Stimulated activated effector memory CD8-positive, alpha-beta T cell treated with anti-CD3 and anti-CD28 coated beads, Interleukin-12 subunit alpha, Interleukin-12 subunit beta, amount 100 ng/mL, for 72 hours (primary cell): ENCODE measurements at places on chromosomes 16 and 17.

- DNase-seq: no peak
These were observed 160.0 kb upstream of the CCL2 start for GRCh38 chr17:34095106-34095505.

DNA sequence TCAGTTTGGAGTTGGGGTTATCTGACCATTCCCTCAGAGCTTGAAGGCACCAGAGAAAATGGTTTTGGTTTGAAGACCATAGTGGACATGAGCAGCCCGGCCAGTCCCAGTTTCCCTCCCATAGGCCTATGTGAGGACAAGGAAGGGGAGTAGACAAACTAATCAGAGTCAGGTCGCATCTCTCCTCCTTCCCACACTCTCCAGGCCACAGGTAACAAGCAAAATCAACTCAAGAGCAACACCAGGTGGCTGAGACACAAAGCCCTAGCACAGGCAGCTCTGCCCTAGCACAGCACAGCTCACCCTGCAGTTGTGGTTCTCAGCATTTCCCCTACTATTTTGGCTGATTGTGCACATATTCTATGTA is 7.2 kb downstream of the SUPT4H1 start:
- no peak for DNase-seq

DNA sequence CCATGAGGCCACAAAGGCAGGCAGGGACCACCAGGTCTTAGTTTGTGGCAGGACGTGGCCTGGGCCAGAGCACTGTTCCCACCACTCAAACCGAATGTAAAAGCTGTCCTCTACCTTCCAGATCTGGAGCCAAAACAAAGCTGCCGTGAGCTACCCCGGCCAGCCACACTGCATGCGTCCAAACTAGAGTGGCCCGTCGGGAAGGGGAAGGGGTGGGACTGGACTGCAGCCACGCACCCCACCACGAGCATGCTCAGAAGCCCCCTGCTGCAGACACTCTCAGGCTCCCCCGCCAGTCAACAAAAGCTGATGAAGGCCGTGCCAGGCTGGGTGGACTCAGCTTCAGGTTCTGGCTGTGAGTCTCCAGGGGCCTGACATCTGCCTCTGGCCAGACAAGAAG is 15.2 kb downstream of the SLC13A5 start:
- no peak for DNase-seq

- DNase-seq: no peak
These were observed 48.5 kb downstream of the RBFOX3 start for GRCh38 chr17:79562192-79562930.

- DNase-seq: no peak
These were observed 3.2 kb upstream of the ARHGAP23 start for GRCh38 chr17:38425031-38425430.

DNA sequence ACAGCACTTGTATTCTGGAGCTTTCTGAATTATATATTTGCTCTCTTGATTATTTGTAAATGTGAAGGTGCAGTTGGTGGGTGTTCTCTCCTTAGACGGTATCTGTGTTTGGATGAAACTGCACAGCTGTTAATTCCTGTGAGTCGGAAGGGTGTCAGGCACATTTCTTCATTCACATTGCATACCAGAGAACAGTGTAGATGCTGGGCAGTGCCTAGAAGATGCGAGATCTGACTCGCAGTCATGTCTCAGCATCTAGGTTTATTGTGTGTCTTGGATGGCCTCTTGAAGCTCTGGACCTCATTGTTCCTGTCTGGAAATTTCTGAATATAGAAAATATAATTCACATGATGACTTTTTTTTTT is 61.2 kb downstream of the CLEC16A start:
- no peak for DNase-seq

- DNase-seq: peak; percentile 50
These were observed 11.3 kb downstream of the KANSL1 start for GRCh38 chr17:46181940-46182339.

- no peak for DNase-seq
These were observed 12.4 kb downstream of the CSF3 start for GRCh38 chr17:40027614-40028012.

DNA sequence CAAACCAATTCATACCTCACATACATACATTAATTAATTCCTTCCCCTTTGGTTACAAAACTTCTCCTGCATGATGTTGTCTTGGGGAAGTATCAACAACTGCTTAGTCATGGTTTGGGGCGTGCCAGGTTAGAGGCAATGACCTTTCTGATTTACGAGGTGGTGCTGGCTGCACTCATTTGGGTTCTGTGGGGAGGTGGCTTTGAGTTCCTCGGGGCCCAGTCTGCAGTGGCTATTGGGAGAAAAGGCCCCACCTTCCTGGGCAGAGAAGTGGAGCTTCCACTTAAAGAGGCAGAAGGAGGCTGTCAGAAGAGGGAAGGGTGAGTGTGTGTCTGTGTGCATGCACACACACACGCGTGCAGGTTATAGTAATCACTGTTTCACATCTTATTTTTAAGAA is 10.2 kb upstream of the ETV4 start:
- no peak for DNase-seq
